IPS-NIHi11 (cell line): ENCODE measurements at places on chromosomes 7 and 10.

DNA sequence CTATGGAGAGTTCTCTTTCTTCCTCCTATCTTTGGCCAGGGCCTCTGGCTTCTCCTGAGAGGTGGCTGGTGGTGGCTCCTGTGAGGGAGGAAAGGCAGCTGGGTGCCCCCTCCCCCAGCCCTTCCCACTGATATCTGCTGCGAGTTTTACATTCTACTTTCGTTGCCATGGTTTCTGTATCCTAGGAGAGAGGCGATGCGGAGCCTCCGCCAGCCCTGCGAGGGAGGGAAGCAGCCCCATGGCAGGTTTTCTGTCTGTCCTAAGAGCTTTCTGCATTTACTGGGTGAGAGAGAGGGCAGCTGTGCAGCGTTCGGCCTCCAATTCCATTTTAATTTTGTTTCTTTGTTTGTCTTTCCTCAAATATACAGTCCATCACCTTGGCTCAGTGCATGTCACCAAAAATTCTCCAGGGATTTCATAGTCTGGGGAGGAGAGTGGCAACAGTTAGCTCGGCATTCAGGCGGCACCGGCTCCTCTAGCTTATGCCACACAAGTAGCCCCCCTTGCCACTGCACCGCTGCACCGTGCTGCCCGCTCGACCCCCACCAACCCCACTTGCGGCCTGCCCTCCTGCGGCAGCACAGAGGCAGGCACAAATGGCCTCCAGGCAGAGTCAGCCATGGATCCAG lies 20.4 kb downstream of the DNAJB12 start:
- DNase-seq = no peak

DNA sequence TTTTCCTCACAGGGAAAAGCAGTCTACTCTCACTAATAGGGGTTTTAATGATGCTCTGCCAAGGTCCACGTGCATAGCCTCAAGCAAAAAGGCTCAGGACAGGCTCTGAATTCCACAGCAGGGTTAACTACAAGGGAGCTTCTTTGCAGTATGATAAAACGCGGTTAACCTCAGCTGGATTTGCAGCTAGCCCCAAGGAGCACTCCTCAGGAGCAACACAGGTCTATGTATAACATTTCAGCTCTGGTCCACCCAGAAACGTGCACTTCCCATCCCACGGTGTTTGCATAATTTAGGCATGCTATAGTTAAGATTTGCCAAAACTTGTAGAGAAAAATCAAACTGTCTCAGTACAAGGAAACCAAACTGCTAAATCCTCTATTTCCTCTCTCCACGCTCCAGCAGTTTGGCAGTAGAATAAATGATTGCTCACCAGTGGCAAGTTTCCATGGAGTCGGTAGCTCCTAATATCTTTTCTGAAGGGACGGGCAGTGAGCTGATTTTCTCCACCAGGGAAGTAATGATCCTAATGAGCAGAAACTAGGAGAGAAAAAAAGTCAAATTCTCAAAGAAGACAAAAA lies 13.1 kb upstream of the ASB4 start:
- no peak for DNase-seq

DNA sequence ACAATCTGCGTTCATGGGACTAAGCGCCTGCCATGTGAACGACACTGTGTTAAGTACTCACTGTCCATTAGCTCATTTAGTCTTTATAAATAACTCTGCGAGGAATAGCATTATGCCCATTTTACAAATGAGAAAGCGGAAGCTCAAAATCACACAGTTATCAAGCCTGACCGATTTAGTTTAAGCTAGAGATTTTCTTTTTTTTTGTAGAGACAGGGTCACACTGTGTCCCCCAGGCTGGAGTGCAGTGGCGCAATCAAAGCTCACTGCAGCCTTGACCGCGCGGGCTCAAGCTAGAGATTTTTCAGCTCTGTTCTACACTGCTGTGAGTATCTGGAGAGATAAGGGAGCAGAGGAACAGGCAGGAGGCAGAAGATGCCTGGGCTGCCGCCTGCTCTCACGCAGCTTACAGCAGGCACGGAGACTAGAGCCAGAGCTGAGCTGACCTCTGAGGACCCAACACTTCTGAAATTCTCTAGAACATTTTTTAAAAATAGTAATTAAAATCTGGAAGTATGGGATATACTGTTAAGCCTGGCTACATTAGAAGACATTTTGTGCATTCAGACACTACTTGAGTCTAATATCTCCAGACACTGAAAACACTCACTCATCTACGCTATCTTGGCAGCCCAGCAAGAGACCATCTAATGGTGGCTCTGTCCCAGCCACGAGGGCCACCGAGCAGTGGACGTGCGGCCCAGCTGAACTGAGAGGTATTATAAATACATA lies 38.7 kb downstream of the GNA12 start:
- no peak for DNase-seq

DNA sequence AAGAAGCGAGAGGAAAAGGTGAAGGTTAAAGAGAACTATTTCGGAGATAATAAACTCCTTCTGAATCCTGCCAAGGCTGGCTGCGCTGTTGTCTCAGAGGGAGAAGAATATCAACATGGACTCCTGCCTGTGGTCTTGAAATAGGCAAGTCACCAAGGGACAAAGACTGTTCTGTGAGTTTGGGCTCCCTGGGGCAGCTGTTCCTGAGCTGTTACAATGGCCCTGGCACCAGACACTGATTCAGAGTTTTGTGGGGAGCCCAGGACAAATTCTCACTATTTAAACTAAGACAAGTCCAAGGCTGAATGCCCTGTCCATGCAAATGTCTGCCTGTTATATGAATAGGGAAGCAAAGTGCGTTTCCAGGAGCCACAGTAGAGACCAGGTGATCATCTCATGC lies 81.4 kb downstream of the PRPF18 start:
- DNase-seq = no peak

DNA sequence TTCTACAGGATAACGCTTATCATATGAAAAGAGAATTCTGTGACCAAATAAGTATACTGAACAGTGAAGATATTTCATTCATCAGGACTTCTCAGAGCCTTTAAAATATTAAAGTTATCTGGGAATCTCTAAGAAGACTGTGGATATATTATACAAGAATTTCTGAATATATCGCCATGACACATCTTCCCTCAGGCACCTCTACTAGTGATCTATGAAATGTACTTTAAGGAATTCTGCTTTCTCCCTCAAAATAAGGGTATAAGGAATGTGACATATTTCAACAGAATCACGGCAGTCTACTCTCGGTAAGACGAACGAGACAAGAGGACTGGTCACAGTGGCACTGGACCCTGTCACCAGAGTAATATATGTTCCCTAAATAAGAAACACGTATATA lies 504.2 kb upstream of the PHF14 start:
- no peak for DNase-seq

- no peak for DNase-seq
These were observed 23.1 kb upstream of the AKR1E2 start for GRCh38 chr10:4802711-4803487.
